ENCODE measurements at places on chromosomes 11 and 22.

DNA sequence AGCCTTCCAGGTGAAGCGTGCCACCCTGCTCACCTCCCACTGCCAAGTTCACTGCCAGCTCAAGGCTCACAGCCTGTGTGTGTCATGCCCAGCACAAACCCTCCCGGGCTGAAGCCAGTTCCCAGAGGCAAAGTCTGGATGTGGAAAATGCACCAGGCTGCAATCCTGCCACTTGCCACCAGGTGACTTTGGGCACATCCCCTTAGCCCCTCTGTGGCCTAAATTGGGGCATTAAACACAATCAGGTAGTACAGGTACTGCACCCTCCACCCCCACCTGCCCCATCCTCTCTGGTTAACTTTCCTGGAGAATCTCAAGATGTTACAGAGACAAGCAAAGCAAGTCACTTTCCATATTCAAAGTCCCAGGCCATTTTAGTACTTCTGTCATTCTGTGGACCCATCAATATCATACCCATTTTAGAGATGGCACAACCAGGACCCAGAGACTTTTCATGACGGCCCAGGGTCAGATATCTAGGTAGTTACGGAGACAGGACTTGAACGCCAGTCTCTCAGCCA lies 1.8 kb upstream of the RASD2 start:
- DNase-seq = peak; percentile 11

DNA sequence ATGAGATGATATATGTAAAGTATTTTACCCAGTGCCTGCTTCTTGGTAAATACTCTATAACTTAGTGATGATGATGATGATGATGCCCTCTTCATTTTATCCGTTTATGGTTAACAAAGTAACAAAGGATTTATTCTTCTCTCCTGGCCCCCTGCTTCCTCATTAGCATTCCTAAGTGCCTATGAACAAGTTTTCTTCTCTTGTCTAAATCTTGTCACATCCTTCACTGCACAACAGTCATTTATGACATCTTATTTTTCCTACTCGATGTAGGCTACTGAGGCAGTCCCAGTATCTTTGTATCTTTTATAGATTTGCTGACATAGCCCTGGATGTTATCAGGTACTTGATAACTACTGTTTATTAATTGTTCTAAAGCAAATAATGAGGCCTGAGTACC lies 754.4 kb upstream of the ARHGAP42 start:
- DNase-seq = no peak

DNA sequence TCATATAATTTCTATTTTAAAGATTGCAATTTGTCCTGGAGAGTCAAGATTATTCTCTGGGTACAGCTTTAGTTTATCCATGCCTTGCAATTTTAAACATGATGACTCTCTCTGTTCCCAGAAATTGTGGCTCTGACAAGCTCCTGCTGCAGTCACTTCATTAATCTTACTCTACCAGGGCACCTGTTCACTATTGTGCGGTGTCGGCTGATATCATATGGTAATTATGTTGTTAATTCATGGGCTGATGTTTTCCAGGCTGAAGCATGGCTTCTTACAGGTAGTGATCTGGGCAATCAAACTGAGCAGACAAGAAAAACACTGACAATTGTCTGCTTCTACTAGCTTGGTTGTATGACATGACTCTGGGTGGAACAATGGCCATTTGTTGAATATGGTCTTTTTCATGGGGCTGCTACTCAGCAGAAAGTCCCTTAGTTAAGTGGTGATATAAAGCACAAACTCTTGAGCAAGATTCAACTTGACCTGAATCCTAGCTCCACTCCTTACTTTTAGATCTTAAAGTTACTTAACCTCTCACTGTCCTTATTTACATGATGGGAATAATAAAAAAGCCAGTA lies 230.7 kb downstream of the FAT3 start:
- DNase-seq = no peak

DNA sequence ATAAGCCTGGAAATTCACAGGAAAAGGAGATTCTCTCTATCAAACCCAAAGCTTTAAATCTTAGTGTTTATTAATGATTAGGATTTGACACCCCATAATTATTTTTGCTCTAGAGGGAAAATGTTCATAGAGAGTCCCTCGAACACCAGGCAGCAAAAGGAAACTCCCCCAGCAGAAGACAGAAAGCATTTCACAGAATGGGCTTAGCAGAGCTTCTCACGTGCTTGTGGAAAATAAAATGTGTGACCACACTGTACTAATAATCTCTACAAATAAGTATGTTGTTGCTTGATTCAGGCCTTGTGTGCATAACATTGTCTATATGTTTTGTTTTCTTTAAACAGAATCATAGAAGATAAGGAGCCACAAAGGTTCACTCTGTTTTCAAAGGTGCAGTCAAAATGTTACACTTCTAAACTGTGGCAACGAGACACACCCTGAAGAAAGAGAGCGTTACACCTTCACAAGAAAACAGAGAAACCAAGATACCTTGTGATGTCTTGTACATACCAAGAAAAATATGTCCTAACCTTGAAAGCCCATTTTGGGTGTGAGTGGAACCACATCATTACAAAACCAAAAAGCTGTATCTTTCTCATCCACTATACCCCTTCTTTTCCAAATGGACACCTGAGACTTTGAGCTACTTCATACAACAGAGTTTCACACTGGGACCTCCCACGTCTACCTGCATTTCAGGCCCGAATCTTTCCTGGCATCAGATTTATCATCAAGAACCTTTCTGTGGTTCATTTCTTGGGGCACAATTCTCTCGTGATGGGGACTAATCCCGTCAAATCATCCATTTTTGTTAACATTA lies 282.5 kb downstream of the ETS1 start:
- DNase-seq = no peak

GRCh38 chr11:70891844-70892380 lies 360.5 kb downstream of the SHANK2 start:
- DNase-seq = no peak
